ENCODE measurements at places on chromosomes 4 and X.

DNA sequence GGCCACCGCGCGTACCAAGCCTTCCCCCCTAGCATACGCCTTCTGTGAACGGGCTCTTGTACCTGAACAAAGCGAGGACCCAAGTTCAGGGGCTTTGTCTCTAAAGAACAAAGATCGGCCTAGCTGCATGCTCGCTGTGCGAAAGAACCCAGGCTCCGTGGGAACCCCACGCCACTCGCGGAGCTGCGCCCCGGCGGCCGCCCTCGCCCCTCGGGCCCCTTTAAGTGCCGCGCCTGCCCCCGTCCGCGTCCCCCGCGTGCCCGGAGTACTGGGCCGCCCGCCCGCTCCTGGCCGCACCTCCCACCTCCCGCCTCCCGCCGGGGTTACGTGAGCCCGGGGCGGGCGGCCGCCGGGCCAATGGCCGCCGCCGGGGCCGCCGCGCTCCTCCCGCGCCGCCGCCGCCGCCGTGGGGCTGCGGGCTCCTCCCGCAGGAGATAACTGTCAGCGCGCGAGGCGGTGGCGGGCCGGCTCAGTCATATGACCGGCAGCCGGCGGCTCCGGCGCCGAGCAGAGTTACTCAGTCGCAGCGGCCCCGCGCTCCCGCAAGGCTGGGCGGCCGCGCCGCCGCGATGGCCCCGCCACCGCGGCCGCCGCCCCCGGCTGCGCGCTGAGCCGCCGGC is at the start of gene FNIP2:
FNIP2 (plus strand) TSS at position 472 of the 620 bp plus-strand sequence. CDS start 187 bp downstream, outside the sequence.
- peak; percentile 34 for DNase-seq

- no peak for DNase-seq
These were observed 1.2 kb upstream of the PLAC8 start for GRCh38 chr4:83115656-83116285.

DNA sequence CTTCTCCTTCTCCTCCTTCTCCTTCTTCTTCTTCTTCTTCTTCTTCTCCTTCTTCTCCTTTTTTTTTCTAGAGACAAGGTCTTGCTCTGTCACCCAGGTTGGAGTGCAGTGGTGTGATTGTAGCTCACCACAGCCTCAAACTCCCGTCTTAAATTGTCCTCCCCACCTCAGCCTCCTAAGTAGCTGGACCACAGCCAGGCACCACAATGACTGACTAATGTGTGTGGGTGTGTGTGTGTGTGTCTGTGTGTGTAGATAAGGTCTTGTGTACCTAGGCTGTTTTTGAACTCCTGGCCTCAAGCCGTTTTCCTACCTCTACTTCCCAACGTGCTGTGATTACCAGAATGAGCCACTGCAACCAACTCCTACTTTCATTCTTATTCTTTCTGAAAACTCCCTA is 390.9 kb downstream of the ADAM29 start:
- DNase-seq = no peak

GRCh38 chr4:86565651-86566050 is 28.5 kb upstream of the PTPN13 start:
- no peak for DNase-seq

GRCh38 chr4:2449511-2450392 is 19.2 kb upstream of the RNF4 start:
- no peak for DNase-seq

DNA sequence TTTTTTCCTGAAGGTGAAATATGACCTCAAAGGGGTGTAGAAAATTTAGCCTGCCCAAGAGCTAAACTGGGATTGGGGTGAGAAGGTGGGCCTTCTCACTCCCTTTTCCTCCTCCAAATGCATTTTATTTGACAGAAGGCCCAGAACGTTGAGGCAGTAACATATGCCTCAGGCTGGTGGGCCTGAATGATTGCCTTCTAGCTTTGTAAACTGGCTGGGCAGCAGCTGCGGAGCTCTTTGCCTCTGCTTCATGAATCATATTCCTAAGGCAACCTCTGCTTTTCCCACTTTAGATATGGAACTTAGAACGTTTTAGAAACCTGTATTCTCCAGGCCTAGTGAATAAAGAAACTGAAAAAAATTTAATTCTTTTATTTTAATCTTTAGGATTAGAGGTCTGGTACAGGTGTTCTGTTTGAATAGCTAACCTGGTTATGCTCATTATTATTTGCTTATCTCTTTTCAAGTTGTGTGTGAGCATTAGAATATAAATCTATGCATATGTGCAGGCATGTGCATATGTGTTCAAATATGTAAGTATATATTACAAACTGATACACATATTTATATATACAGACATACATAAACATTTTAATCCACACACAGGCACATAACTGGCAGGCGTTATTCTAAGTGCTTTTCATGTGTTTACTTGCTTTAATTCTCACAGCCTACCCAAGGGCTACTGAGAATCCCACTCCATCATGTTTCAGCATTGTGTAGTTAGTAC is 11.5 kb downstream of the PRDM8 start:
- DNase-seq = no peak

DNA sequence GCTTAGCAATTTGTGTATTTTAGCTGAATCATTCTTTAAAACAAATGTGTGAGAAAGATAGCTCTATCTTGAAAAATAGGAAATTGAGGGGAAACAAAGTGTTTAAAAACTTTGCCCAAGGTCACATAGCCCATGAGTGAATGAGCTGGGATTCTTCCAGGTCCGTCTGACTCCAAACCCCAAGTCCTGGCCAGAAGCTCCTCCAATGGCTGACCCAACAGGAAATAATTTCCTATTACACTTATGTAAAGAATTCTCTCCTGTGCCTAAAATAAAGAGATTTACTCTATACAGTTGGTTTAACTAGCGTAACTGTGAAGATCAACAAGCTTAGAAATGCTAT is 287.6 kb downstream of the ARHGAP24 start:
- DNase-seq = no peak

- DNase-seq = no peak
These were observed 2.2 kb downstream of the NHS start for GRCh38 chrX:17377091-17377717.

DNA sequence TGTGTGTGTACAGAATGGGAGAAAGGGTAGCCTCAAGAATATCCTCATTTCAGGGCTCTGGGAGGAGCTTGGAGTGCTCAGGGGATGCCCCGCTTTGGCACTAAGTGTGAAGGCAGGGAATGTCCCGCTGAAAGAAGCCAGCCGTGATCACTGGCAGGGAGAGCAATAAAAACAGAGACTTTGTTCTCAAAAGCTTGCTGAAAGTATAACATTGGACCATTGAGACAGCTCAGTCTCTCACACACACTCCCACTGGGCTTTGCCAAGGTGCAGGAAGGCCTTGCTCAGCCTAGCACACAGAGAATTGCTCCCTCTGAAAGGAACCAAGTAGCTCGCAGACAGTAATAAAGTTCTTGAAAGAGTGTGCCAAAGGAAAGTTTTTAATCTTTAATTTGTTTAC is 143.8 kb upstream of the SLITRK2 start:
- no peak for DNase-seq

DNA sequence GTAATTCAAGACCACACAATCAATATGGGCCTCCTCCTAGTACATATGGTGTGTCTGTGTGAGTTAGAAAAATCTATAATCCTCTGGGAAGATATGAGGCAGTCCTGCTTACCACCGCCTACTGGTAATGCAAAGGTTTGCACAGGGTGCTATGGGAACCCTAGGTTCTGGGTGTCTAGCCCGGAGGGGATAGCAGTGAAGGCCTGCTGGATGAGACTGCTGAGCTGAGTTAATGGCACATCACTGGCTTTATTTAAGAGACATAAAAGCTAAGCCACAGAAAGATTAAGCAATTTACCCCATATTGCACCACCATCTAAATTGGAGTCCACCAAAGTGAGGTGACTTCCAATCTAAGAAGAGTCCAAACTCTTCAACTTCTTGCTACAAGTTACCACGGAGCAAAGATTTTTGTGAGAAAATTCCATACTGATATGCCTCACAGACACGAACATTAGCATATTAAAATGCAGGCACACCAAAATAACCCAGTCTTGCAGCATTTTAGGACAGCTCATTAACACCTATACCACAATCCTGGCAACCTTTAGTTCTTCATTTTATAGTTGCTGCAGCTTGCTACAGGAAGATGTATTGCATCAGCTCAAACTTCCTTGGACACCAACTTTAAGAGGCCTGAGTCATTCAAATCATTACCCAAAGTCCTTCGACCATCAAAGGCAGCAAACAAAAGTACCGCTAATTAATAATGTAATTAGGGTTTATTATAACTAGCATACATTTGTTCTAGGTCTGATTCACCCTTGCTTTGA is 13.7 kb downstream of the DGKK start:
- DNase-seq = no peak

GRCh38 chr4:96103086-96103485 is 263.2 kb downstream of the PDHA2 start:
- DNase-seq = no peak

DNA sequence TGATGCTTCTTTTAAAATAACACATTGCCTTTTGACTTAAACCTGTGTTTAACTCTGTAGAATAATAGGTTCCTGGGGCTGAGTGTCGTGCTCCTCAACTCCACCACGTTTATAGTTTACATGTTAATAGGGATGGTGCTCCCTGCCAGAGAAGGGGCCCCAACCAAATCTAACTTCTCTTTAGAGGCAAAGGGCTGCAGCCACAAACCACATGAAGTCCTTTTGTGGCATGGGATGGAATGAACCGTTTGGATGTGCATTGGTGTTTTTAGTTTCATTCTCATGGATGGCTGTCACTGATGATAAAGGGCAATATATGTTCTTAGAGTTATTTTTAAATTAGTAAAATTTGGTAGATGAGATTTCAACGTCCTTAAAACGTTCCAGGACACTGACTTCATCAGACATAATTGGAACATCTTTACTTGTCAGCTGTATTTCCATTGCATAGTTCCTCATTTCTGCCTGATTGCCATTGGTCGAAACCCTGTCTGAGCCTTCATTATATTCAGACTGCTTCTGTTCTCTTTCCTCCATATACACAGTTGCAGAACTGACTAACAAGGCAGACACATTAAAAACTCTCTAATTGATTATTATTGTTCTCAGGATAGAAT is 60.4 kb upstream of the HPF1 start:
- no peak for DNase-seq

GRCh38 chr4:25160714-25161592 is 704 bp upstream of the SEPSECS start:
- DNase-seq = no peak

DNA sequence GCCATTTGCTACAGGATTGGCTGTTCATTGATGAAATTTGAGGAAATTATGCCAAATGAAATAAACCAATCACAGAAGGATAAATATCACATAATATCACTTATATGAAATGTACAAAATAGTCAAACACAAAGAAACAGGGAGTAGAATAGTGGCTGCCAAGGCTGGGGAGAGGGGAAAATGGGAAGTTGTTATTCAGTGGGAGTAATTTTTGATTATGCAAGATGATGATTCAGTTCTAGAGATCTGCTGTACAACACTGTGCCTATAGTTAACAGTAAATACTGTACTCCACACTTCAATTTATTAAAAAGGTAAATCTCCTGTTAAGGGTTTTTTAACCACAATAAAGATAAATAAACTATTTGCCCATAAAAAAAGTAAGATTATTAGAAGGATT is 101.1 kb downstream of the TMA16 start:
- no peak for DNase-seq

DNA sequence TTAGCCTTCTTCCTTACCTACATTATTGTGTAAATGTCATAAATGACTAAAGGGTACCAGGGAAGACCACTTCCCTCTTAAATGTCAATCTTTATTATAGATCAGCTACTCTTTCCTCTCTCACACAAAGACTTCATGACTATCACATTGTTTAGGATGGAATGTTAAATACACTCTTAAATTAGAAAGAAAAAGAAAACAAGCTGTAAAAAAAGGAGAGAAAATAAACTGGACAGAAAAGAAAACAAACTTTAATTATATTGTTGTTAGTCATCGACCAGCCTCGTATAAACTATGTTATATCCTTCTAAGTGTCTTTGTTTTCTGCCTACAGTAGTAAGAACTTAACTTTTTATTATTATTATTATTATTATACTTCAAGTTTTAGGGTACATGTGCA is 666.4 kb upstream of the NR3C2 start:
- no peak for DNase-seq

- DNase-seq = no peak
These were observed 167.5 kb upstream of the FRMPD4 start for GRCh38 chrX:11970578-11971359.

DNA sequence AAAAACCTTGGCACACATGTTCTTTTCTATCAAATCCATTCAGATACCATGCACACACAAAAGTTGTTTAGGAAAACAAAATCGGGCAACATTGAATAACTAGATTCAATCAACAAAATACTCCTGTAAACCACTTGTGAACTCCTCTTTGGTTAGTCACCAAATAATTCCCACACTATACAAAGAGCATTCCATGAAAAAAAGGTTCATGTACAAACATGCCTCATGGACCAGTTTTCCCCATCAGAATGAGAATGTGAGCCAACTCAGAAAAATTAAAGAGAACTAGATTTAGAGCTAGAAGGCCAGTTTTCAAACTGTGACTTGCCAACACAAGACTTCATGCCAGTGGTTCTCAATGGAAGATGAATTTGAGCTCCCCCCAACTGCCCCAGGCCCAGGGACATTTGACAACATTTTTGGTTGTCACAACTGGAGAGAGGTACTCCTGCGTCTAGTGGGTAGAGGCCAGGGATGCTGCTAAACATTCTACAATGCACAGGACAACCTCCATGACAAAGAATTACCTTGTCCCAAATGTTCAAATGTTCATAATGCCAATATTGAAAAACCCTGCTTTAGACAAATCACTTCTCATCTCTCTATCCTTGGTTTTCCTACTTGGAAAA is 55.4 kb downstream of the GPC3 start:
- no peak for DNase-seq

DNA sequence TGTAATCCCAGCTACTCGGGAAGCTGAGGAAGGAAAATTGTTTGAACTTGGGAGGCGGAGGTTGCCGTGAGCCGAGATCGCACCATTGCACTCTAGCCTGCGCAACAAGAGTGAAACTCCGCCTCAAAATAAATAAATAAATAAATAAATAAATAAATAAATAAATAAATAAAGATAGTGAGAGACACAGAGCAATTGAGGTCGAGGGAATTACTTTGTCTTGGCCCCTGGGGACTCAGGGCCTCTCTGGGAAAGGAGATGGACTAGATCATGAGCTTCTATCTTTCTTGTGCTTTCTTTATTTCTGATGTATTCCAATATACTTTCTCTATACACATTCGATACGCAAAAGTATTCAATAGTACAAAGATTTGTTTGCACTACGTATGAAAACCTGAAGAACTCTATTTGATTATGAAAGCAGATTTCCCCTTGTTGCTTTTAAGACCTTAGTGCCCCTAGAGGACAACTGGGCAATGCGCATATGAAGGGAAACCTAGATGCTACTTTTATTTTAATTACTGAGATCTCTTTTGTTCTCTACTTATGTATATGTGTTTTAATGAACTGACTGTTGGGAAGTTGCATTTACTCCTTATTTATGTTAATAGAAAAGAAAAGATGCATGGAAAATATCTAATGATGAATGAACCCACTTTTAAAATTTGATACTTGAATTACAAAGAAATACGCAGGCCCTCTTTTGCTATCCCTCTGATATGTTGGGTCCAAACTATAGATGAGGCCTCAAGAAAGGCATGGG is 12.8 kb upstream of the ELOVL6 start:
- no peak for DNase-seq

GRCh38 chrX:148811236-148811635 is 310.8 kb downstream of the AFF2 start:
- DNase-seq = no peak

Measured in activated CD4-positive, CD25-positive, alpha-beta regulatory T cell treated with anti-CD3 and anti-CD28 coated beads, Interleukin-2, amount 50 U/mL, for 16 hours (primary cell).